ENCODE measurements at places on chromosomes 1 and 21.

GRCh38 chr1:94805912-94806311 lies 14.2 kb upstream of the SLC44A3 start:
- peak; percentile 26 for DNase-seq

GRCh38 chr1:178632653-178633052 lies 92.4 kb upstream of the RALGPS2 start:
- DNase-seq, result no peak

- no peak for DNase-seq
Observed at GRCh38 chr1:46526691-46527291, 24.7 kb downstream of the KNCN start.

GRCh38 chr21:15221799-15222386 lies 157.1 kb upstream of the NRIP1 start:
- DNase-seq, result peak; percentile 92

DNA sequence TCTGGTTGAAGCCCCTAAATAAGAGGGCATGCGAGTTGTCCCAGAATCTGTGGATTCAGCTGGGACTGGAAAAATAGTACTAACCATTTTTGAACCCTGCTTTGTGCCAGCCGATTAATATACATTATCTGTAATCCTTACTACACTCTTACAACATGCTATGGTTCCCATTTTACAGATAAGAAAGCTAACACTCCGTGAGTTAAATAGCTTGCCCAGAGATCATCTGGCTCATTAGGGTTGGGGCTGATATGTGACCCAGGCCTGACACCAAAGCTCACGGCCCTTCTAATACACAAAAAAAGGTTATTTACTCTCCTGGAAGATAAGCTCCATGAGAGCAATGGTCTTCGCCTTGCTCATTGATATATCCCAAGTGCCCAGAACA lies 14.9 kb downstream of the ATP2B4 start:
- no peak for DNase-seq

DNA sequence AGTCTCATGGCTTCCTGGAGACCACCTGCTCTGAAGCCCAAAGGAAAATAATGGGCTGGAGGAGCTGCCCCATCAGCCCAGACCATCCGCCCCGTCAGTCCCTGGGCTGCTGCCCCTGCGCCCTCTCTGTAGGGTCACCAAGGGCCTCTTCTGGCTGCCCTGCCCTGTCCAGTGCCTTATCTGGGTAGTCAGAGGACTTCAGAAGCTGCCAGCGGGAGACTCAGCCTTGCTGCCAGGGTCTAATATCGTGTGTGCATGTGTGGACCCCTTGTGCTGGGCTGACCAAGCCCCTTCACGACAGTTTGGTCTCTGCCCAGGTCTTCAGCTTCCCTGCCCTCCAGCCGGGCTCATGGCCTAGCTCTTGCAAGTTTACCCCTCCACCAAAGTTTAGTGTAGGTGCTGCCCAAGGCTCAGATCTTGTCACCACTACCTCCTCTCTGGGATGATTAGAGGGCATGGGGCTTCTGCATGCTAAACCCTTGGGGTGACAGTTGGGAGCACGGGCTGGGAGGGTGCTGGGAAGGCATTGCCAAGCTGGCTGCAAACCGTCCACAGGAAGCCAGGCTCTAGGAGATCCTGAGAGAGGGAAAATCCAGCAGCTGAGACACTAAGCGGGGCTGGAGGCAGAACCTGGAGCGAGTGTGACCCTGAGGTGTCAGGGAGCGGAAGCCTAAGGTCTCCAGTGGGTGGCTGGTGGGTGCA lies 20.6 kb downstream of the NENF start:
- no peak for DNase-seq

- DNase-seq, result no peak
Observed at GRCh38 chr21:42722808-42723473, 69.5 kb downstream of the PDE9A start.

GRCh38 chr1:151940541-151940940 lies 31.2 kb upstream of the THEM4 start:
- DNase-seq, result no peak

- DNase-seq, result no peak
Observed at GRCh38 chr1:32884726-32885125, 1.6 kb upstream of the HPCA start.

DNA sequence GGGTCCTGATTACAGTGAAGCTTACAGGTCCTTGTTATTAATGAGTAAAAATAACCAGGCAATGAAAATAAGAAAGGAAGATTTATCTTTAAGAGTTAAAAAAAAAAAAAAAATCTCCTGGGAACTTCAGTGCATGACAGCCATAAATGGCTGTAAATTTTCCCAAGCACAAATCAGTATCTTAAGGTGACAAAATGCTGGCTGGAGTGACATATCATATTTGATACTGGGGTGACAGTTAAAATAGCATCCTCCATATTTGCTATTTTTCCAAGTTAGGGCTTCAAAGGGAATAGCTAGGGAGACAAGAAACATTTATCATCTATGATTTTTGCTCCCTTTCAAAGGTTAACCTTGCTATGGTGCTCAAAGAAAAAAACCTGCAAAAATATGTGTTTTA lies 226.6 kb downstream of the PRDM2 start:
- DNase-seq, result no peak

- no peak for DNase-seq
Observed at GRCh38 chr21:23822760-23823159, 1784.5 kb downstream of the MRPL39 start.

GRCh38 chr1:113021430-113022085 lies 51.4 kb upstream of the LRIG2 start:
- peak; percentile 7 for DNase-seq

DNA sequence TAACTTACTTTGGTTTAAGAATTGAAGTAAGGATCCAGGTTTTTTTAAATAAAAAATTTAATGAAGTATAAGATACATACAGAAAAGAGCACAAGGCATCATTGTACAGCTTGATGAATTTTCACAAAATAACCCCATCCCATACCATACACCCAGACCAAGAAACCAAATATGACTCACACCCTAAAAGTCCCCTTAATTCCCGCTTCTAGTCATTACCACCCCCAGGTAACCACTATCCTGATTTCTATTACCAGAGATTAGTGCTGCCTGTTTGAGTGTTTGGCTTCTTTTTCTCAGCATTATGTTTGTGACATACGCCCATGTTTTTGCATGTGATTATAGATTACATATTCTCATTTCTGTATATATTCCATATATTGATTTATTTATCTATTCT lies 98.5 kb upstream of the HIVEP3 start:
- DNase-seq, result no peak

- DNase-seq, result no peak
Observed at GRCh38 chr1:44894591-44894990, 51.5 kb upstream of the PTCH2 start.

DNA sequence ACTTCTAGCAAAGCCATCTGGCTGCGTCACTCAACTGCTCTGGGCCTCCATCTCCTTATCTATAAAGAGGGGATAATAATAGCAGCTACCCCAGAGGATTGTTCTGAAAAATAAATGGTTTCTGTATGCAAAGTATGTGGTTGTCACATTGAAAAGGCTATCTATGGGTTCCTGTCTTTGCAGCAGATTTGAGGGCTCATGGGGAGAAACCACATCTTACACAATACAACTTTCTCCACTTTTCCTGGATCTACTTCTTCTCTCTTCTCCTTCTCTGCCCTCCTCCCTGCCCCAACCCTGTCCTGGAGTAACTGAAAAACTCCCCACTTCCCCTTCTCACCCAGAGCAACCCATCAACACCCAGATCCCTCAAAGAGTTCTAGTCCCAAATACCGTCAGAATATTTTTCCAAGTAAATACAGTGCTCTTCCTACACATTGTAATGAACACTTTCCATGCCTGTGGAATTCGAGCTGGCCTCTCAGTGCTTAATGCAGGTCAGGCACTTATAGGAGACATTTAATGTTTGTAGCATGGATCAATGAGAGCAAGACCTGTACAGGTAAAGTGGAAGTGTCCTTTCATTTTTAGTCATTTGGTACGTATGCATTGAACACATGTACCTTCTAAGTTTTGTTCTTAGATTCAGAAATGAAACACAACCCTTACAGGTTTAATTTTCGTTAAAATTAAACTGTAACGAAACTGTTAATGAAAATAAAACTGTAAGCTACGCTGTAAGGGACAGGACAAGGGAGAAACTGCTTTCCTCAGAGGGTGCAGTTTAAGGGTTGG lies 131.9 kb downstream of the AK5 start:
- no peak for DNase-seq

DNA sequence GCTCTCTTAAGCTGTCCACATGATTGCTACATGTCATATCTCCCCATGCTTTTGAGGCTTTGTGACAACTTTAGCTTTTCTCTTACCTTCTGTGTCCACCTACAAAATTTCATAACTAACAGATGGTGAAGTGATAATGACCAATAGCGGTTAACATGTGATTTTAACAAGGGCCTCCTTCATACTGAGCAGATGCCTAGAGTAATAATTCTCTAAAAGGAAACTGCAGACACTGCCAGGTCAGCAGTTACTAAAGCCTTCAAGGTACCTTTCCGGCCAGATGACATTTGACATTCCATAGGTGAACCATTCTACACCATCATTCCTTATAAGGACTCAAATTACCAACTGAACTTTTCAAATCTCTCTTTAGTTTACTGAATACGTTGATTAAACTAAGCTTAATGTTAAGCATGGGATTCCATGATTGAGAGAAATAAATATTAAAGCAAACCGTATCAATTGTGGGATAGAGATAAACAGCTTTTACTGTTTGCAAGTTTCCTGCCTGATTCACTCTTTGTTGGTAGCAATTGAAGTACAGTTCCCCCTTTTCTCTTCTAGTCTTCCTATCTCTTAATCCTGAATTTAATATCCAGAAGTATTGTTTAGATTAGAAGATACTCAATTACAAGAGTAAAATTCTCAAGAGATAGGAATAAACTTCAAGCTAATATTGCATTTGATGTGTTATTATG lies 205.1 kb downstream of the PLA2G4A start:
- no peak for DNase-seq

GRCh38 chr1:1906185-1907097 lies 8.6 kb upstream of the CALML6 start:
- DNase-seq, result peak; percentile 80

- DNase-seq, result no peak
Observed at GRCh38 chr1:107739201-107739600, 225.8 kb downstream of the VAV3 start.

DNA sequence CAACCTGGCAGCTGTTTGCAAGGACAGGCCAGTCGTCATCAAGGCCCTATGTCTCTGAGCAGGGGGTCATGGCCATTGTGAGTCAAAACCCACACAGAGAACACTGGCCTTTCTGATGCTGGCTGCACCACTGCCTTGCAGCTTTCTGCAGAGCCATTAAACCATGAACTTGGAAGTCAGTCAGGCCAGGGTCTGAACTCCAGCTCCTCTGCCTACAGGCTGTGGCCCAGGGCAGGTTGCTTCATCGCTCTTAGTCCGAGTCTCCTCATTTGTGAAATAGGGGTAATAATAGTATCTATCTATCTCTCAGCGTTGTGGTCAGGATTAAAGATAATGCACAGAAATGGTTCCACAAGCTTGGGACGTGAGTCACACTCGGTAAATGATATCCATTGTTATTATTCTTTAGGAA lies 35.8 kb upstream of the HIVEP3 start:
- DNase-seq, result no peak

DNA sequence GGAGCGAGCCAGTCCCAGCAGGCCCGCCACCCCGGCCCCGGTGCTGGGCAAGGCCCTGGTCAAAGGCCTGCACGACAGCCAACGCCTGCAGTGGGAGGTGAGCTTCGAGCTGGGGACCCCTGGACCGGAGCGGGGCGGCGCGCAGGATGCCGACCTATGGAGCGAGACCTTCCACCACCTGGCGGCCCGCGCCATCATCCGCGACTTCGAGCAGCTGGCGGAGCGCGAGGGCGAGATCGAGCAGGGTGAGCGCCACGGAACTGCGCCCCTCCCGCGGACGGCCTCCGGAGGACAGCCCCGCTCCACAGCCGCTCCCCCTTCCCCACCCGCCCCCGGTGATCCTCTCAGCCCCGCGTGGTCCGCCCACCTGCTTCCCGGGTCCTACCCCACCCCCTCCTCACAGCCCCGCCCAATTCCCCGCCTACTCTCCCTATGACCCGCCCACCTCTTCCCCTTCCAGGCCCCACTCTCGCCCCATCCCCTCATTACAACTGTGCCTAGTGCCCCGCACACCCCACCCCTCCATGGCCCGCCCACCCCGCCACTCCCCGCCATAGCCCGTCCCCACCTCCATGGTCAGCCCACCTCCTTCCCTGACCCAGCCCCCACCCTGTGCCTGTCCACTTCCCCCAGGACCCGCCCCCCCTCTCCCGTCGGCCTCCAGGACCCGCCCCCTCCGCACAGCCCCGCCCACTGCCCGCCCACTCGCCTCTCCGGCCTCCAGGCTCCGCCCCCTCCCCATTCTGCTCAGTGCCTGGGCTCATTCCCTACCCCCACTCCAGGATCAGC lies 52.7 kb downstream of the VWA5B1 start:
- no peak for DNase-seq

- DNase-seq, result no peak
Observed at GRCh38 chr1:22208268-22208972, 65.5 kb upstream of the WNT4 start.

DNA sequence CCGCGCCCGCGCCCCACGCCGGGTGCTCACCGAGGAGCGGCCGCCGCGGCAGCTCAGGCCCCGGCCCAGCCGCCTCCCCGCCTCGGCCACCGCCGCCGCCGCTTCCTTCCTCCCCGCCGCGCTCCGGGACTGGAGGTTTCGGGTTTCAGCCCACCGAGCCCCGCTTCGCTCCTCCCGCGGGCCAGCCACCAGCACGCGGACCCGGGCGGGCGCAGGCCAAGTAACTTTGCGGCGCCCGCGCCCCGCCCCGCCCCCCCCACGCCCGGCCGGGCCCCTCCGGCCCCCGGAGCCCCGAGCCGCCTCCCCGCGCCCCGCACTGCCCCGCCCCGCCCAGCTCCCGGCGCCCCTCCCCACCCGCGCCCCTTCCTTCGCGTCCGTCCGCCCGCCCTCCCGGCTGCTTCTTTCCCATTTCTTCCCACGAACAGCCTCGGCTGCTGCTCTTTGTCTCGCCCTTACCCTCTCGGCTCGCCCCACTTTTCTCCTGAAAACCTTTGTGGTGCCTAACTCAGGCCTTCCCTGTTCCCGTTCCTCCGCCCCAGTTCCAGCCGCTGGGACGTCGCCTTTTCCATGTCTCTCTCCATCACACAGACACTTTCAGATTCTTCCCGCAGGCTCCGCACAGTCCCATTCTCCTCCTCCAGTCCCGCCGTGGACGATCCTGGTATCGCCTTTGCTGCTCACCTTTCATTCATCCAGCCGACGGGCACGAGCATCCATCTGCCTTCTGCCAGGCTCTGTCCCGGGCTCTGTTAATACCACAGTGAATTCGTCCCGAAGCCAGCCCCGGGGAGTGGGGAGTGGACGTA lies at the start of gene GPR161:
TSS of gene GPR161 (minus strand) at position 222 of the 806 bp plus-strand sequence. CDS start 32,080 bp downstream, outside the sequence.
- peak; percentile 51 for DNase-seq

- no peak for DNase-seq
Observed at GRCh38 chr1:106233511-106233910, 823.0 kb upstream of the PRMT6 start.

GRCh38 chr1:94892604-94893254 lies 34.2 kb downstream of the CNN3 start:
- DNase-seq, result no peak

GRCh38 chr1:245058882-245059281 lies 95.9 kb upstream of the KIF26B start:
- no peak for DNase-seq

DNA sequence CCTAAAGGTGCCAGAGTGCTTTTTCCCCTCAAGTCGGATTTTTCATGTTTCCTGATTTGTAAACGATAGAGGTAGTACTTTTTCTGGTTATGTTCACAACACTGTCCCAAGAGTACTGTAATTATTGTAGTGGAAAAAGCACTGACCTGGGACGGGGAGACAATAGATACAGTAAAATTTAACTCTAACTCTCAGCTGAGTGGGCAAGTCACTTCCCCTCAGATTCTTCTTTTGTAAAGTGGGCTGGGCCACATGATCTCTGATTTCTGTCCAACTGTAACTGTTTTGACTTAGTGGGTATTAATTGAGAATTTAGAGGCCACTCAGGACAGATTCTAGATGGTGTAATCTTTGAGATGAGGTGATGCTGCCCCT lies 19.1 kb downstream of the MARCKSL1 start:
- DNase-seq, result no peak

Data from A549 (cell line).